ENCODE measurements at places on chromosomes 4 and X.

- no peak for DNase-seq
These were observed 151.7 kb upstream of the RPS6KA6 start for GRCh38 chrX:84339507-84340364.

GRCh38 chrX:110667706-110668105 lies 127.9 kb downstream of the CHRDL1 start:
- DNase-seq: no peak

DNA sequence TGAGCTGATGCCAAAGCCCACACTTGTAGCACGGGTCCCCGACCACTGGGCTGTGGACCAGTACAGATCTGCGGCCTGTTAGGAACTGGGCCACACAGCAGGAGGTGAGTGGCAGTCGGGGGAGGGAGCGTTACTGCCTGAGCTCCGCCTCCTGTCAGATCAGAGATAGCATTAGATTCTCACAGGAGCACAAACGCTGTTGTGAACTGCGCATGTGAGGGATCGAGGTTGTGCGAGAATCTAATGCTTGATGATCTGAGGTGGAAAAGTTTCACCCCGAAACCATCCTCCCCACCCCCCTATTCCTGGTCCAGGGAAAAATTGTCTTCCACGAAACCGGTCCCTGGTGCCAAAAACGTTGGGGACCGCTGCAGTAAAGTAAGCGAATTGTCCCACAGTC lies 292.0 kb downstream of the DCTD start:
- no peak for DNase-seq

- no peak for DNase-seq
These were observed 70.2 kb downstream of the SUPT20HL2 start for GRCh38 chrX:24243692-24244091.

- no peak for DNase-seq
These were observed 21.6 kb downstream of the SYNPO2 start for GRCh38 chr4:118910221-118910620.

GRCh38 chr4:83662204-83662603 lies 126.3 kb downstream of the GPAT3 start:
- no peak for DNase-seq

GRCh38 chrX:124348182-124348581 lies 1.8 kb downstream of the SH2D1A start:
- DNase-seq: no peak

DNA sequence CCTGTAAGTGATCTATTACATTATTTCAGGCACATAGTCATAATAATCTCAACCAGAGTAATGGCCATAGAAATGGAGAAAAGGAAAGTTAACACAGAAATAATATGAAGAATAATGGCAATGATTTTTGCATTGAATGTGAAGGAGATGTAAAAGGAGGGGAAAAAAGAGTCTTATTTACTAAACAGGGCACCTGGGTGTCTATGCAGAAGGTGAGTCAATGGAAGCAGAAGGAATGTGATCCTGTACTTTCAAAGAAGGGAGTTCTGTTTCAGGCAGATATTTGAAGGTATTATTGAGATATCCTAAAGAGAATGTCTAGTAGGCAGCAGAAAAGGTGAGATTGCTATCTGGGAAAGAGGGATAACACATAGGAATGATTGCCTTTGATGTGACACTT lies 279.9 kb downstream of the INPP4B start:
- no peak for DNase-seq

GRCh38 chr4:78779280-78779679 lies 3.1 kb downstream of the BMP2K start:
- no peak for DNase-seq

- DNase-seq: no peak
These were observed 20.3 kb downstream of the DGKQ start for GRCh38 chr4:952881-953573.

DNA sequence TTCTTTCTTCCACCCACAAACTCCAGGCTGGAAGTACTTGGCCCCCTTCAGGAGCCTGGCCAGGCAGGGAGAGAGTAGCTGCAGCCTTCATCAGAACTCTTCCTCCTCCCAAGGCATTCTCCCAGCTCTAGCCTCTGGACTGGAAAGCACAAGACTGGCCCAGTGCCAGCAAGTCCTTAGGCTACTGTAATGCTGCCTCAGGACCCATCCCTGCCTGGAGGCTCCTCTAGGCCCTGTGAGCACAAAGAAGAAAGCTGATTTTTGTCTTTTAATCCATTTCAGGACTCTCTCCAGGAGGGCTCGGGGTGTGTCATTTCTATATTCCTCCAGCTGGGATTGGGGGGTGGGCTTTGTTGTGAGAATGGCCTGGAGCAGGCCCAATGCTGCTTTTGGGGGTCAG lies 10.8 kb downstream of the AWAT2 start:
- DNase-seq: no peak

DNA sequence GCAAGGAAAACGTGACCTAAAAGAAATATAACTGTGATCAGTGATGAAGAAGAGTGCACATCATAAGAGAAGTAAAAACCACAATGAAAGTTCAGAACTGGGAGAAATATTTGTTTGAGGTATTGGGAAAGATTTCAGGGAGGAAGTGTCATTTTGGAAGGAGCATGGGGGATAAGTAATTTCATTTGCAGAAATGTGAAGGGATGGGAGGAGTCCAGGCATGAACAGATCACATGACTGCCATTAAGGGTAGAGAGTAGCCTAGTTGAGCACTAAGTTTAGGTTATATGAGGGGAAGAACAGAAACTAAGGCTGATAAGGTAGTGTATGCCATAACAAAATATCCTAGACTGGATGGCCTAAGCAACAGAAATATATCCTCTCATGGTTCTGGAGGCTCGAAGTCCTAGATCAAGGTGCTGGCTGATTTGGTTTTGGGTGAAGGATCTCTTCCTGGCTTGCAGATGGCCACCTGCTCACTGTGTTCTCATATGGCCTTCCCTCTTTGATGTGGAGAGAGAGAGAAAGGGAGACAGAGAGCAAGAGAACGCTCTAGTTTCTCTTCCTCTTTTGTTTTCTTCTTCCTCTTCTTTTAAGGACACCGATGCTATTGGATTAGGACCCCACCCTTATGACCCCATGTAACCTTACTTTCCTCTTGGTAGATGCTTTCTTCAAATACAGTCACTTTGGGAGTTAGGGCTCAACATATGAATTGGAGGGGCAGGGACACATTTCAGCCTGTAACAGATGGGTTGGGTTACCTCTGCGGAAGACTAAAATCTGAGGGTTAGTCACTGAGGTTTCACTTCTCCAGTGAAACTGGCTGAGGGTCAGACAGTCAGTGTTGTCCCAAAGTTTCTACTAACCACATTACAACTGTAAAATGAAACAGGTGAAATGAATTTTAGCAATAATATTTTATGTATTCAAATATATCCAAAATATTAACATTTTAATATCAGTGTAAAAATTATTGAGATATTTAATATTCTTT lies 77.9 kb downstream of the EGF start:
- DNase-seq: no peak

DNA sequence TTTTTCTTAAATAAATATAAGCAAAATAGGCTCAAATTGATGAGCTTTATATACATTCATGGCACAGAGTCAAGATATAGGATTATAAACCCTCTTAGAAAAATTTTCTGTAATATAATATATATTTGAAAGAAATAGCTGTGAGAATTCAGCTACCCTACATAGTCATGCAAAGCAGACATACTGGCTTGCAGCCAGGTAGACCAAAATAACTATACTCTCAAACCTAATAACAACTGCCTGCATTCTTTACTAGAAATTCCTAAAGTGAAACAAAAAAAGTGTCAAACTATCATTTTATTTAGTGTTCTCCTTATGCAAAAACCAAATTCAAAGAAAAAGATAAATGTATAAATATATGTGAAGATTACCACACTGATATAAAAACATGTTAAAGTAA lies 1390.2 kb downstream of the C4orf33 start:
- DNase-seq: peak; percentile 64

GRCh38 chr4:141133999-141134995 lies 1.0 kb upstream of the RNF150 start:
- DNase-seq: no peak

DNA sequence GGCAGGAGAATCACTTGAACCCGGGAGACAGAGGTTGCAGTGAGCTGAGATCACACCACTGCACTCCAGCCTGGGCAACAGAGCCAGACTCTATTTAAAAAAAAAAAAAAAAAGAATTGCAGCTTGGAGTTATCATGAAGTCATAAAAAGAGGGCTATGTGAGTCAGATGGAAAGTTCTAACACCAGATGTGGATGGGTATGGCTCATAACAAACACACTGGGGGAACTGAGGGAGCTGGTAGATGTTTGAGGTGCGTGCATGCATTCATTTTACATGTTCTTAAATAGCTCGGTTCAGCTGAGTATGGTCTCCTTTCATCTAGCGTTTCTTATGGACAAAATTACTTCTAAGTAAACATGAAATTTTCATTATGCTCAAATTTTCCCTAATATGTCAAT lies 11.7 kb downstream of the TRMT2B start:
- no peak for DNase-seq

GRCh38 chrX:111609206-111609605 lies 71.8 kb upstream of the ALG13 start:
- DNase-seq: no peak

- no peak for DNase-seq
These were observed 67.0 kb downstream of the HTRA3 start for GRCh38 chr4:8336412-8337075.

DNA sequence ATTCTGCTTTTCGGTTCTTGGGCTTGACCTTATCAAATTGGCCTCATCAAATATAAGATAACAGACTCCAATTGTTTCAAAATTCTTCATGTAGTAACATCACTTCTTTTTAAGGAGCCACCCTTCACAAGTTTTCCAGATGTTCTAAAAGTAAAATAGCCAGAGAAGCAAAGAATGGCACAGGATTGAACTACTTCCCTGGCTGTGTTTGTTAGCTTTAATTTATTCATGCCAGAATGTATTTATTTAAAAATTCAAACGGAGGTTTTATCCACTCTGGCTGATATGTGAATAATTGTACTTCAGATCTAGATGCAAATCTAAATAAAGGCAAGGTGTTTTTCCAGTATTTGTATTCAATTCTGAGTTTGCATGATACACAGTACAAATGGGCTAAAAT lies 581.3 kb upstream of the TENM3 start:
- no peak for DNase-seq

- peak; percentile 69 for DNase-seq
These were observed 22.2 kb downstream of the JADE1 start for GRCh38 chr4:128831531-128832242.

GRCh38 chr4:86967073-86967472 lies 32.3 kb downstream of the AFF1 start:
- no peak for DNase-seq

DNA sequence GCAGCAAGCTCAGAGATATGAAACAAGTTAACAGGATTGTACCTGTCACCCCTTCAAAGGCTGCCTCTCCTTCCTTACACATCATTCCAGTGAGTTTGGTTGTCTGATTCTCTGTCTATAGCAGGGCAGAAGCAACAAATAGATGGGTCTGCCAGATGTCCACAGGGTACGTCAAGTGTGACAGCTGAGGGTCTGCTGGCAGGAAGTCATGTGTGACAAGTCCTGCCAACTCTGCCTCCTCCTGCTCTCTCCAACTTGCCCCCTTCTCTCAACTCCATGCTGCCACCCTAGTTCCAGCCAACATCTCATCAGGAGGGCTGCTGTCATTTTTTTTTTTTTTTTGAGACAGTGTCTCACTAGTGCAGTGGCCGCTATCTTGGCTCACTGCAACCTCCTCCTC lies 109.2 kb downstream of the NSUN7 start:
- DNase-seq: no peak

DNA sequence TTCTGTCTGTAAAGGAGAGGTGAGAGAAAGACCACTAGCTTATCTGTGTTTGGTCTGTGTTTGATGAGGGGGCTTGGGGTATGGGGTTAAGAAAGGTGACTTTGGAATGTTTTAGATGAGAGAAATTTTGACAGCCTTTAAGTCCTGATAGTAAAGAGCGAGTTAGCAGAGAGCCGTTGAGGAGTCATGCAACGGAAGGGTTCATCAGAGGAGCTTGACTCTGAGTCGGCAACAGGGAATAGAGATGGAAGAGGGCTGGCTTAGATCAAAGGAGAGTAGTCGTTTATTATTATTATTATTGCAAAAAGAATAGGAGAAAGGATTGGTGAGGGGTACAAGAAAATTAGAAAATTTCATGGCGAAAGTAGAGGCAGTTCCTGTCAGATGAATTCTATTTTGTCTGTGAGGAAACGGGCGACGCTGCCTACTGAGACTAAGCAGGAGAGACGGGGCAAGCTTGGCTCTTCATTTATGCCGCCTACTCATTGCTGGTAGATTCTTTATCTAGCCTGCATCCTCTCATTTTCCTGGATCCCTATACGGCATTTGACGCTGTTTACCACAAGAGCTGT lies 473 bp upstream of the VAMP7 start:
- DNase-seq: no peak

- DNase-seq: no peak
These were observed 45.5 kb downstream of the NFKB1 start for GRCh38 chr4:102546635-102547034.

DNA sequence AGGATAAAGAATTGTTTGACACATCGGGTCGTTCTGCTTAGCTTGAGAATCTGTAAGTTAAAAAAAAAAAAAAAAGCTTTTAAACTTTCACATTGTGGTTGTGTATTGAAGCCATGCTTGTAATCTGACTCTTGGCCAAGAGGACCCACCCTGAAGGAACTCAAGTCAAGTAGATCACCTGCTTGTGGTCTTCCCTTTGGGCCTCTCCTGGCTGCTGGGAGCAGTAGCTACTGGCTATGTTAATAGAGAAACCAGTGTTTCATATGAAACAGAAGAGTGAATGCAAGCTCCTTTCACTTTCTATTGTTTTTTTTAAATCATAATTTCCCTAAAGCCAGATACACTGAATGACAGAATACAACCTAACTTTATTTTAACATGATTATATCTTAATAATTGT lies 402.4 kb upstream of the NDST4 start:
- DNase-seq: no peak

DNA sequence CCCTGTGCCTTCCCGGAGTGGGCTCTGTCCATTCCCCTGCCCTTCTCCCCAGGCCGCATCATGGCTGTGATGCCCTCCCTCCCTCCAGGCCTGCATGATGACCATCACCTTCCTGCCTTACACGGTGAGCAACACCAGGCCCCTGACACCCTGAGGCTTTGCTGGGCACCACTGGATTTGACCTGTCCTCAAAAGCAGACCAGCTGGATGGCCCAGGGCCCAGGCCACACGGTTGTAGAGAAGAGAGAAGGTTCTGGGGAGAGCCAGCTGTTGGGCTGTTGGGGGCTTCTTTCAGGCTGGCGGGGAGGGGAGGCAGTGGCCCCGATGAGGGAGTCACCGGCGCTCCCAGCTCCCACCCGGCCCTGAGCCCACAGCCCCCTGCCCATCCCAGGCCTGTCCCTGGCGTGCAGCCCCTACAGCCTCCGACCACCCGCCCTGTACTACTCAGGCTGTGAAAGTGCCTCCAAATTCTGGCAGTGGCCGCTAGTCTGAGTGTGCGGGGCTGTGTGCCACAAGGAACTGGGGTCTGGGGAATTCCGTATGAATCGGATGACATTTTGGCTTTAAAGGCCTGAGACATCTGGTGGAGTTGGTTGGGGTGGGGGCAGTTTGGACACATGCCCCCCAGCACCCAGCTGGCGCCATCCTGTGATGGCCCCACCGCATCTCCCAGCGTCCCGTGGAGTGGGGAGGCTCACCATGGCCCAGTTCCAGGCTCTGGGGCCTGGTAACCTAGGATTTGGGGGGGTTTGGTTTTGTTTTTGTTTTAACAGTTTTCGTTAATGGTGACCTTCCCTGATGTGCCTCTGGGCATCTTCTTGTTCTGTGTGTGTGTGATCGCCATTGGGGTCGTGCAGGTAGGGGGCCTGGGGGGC lies 19.6 kb downstream of the TMEM175 start:
- DNase-seq: no peak

GRCh38 chrX:147884958-147885357 lies 26.8 kb upstream of the FMR1 start:
- DNase-seq: no peak

GRCh38 chrX:135425026-135425965 lies 3.6 kb downstream of the SMIM10L2A start:
- DNase-seq: peak; percentile 9
